ENCODE measurements at places on chromosomes 16 and 17. TPM values are rescaled to one million over a fixed set of nuclear protein-coding genes. Genes with fewer than 3 reads are reported as not detected.

The ITGA2B gene
- total RNA-seq, result 2.0 TPM

The RNF112 gene
- 1.5 TPM for total RNA-seq

The KRT9 gene
- total RNA-seq, result not detected

DNA sequence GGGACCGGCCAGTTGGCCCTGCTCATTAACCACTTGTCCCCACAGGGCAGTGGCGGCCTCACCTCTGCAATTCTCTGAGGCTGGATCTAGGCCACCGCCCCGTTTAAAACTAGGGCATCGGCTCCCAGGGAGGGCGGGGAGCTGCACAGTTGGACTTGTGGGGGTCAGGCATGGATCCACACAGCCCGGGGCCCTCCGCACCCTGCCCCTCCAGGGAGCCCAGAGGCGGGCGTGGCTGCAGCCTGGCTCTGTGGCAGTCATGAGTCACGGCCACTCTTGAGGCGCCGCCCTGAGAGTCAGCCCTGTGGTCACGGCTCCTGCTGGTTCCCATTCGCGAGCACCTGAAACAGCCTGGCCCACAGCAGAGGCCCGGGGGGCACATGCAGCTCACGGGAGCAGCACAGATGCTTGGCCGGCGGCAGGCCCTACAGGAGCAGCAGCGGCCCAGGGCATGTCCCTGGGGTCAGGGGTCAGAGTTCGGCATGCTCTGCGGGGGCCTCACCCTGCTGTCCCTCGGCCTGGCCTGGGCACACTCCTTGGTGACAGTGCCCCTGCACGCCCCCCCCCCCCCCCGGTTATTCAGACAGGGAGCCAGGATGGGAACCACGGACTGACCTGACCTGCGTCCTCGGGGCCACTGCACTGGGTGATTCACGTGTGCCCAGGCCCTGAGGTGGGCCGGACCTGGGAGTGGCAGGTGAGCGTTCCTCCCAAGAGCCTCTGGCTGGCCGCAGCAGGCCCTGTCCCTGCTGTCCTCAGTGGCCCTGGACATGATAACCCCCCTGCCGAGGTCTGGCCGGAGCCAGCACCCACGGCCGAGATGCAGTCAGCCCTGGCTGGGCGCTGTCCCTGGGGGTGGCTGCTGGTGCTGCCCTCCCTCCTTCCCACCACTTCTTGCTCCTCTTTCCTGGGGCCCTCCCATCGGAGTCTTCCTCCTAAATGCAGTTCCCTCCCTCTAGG lies 8.2 kb downstream of the CAPN15 start:
- no peak for DNase-seq

The MYH2 gene
- total RNA-seq, result not detected

The TBC1D3I gene
- 1.7 TPM for total RNA-seq

The MYO19 gene
- 112 TPM for total RNA-seq

- no peak for DNase-seq
These were observed 96.4 kb downstream of the MSI2 start for GRCh38 chr17:57352665-57353175.

DNA sequence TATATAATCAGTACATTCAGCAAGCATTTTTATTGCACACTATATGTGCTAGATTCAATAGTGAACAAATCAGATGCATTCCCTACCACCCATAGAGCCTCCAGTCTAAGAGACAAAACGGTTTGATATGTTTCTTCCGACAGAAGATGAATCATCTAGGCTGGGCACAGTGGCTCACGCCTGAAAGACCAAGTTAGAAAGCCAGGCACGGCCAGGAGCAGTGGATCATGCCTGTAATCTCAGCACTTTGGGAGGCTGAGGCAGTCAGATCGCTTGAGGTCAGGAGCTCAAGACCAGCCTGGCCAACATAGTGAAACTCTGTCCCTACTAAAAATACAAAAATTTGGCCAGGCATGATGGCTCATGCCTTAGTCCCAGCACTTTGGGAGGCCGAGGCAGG lies 18.3 kb upstream of the COPRS start:
- DNase-seq, result no peak

DNA sequence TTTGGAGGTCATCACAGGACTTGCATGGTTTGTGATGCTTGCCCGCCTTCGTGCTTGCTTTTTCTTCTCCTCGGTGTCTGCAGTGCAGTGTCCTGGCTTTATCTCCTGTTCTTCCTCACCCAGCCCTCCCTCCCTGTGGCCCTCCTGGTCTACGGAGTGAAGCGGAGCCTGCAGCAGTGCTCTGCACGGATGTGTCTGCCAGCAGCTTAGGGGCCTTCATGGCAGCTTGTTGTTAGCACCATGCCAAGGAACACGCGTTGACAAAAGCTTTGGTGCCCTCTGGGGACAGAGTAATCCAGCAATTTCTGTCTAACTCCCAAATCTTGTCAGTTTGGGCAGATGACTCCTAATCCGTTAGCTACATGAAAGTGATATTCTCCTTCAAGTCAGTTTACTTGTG lies 9.9 kb downstream of the DHODH start:
- DNase-seq, result no peak

Measured in vagina (tissue), 2 donors.